ENCODE measurements at places on chromosomes 4 and X. TPM values are rescaled to one million over a fixed set of nuclear protein-coding genes. Genes with fewer than 3 reads are reported as not detected.

DNA sequence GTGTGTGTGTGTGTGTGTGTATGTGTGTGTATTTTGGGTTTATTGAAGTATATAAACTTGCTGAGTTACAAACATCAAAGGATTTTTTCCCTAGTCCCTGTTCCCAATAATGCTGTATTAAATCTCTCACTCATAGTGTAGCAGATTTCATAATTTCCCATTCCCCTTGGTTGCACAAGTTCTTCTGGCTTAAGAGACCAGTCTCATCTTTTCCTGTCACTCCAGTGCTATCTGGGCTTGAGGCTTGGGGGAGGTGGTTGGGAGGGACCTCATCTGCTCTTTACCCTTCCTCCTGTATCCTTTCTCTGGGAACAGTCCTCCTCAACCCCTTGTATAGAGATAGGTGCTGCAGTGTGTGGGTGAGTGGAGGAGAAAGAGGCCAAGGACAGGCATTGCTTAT, 285.4 kb upstream of the BOD1L1 start:
- no peak for DNase-seq

DNA sequence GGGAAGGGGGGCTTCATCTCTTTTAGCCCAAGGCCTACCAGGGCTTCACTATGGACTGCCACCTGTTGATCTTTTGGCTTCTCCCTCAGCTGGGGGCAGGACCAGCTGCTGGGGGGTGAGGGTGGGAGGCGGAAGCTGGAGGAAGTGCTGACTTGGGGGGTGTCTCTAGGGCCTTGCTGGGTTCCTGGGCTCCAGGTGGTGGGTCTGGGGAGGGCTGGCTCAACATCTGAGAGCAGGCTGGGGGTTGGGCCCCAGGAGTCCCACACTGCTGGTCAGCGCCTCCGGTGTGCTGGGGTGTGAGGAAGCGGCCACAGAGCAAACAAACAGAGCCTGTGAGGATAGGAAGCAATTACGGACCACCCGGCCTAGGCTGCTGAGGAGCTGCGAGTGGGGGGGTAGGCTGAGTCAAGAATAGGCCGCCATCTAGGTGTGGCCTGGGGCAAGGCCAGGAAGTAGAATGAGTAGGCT, 85.7 kb downstream of the EFNB1 start:
- DNase-seq: no peak

- DNase-seq: no peak
Measured at GRCh38 chrX:153688911-153689590, 1.3 kb downstream of the SLC6A8 start.

DNA sequence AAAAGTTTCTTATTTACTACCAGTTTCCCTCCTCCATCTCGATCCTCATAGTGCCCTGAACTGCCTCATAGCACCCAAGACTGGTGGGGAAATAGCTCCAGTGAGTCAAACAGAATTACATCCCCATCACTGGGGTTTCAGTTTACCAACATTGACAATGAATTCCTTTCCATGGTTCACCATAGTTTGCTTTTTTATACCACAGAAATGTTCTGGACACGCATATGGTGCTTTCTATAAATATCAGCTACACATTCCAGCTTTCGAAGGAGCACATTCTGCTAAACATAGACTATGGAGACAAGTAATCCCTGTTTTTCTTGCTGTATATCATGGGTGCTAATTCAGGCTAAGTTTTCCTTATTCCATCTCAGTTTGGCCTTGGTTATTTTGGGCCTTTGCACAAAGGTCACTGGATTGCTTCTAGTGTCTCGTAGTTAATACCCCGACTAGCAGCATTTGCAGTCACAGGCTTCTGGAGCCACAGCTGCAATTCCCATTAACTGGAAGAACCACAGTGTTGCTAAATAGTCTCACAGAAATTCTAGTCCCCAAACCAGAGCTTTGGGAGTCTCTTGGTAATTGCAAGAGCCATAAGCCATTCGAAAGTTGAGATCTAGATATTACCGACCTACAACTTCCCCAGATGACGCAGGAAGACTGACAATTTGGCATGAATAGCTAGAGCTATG, 53.4 kb upstream of the TRPC3 start:
- DNase-seq: no peak

GRCh38 chr4:151850791-151851213, 90.0 kb upstream of the GATB start:
- DNase-seq: no peak

GRCh38 chrX:8847360-8847759, 46.2 kb upstream of the FAM9A start:
- DNase-seq: no peak

XK gene
- 0.15 TPM for polyA plus RNA-seq

All from B cell (primary cell).